ENCODE measurements at places on chromosomes 5 and 9.
A peak's percentile ranks its signal among the peaks of the same experiment; 100 is the strongest.

DNA sequence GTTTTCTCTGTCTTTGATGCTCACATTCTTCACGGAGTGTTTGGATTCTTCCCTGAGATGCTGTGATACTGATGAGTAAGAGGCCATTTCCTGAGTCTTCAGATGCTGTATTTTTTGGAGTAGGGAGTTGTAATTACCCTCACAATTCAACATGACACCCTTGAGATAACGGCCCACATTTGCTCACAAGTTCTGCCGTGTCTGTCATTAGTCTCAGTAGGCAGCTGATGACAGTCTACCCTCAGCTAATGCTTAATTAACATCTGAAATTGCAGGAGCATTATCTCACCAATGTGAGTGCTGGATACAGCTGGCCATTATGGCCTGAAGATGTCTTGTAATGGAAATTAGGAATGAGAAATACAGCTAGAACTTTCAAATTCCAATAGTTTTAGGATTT, 307.1 kb upstream of the ADCY2 start:
- ATAC-seq, result no peak

GRCh38 chr9:84121991-84122523, 141.5 kb downstream of the RMI1 start:
- ATAC-seq, result peak; percentile 68

DNA sequence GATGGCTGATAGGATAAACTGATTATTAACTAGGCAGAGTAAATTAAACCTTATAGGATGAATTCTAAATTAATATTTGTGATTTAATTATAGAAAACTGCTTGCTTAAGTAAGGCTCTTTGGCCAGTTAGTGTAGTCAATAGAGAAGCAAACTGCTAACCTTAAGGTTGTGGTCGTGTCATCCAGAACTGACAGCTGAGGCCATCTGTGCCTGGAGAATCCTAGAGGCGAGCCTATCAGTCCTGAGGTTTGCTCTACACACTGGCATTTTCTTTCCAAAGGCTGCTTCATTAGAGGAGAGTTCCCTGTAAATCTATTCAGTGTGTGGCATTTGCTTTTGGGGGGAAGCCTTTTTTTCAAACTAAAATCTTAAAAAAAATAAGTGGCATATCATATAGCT, 169.2 kb downstream of the MEF2C start:
- ATAC-seq, result no peak

- ATAC-seq, result peak; percentile 87
Observed at GRCh38 chr5:90802474-90803317, 244.1 kb downstream of the ADGRV1 start.

GRCh38 chr9:101650142-101650541, 55.4 kb upstream of the PPP3R2 start:
- no peak for ATAC-seq

DNA sequence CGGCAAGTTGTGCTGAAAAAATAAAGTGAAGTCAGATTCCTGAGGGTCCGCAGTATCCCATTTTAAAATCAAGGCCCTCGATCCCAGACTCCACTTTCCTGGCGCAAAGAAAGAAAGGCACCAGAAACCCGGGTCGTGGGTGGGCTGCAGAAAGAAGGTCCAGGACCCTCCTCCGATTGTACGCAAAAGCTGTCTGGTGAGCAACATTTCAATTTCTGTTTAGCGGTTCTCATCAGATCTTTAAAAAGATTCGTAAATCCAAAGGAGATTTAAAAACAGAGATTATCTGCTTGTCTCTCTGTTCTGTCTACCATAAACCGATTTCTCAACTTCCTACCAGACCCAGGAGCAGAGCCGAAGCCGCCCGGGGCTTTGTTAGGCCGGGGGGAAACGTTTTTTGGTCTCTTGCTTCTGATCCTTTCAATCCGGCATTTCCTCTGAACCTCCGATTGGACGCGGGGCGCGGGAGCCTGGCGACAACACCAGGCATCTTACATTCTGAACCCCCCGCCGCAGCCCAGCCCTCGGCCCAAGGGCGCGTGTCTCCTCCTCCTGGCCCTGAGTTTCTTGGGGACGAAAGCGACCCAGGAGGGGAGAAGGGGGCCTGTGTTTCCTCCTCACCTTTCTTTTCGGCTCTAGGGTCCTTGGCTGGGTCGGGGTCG, 746 bp downstream of the NKX2-5 start:
- no peak for ATAC-seq

GRCh38 chr9:38388283-38389223, 3.9 kb upstream of the ALDH1B1 start:
- ATAC-seq, result no peak

- no peak for ATAC-seq
Observed at GRCh38 chr9:95311961-95312360, 5.5 kb downstream of the FANCC start.

- ATAC-seq, result no peak
Observed at GRCh38 chr9:127572961-127573721, 38.9 kb upstream of the STXBP1 start.

GRCh38 chr9:130262061-130262745, 3.4 kb upstream of the HMCN2 start:
- no peak for ATAC-seq

- no peak for ATAC-seq
Observed at GRCh38 chr9:79969393-79970145, 397.8 kb downstream of the TLE4 start.

- no peak for ATAC-seq
Observed at GRCh38 chr9:119167267-119167666, 202.0 kb downstream of the BRINP1 start.

- ATAC-seq, result no peak
Observed at GRCh38 chr9:17847908-17848307, 269.0 kb downstream of the SH3GL2 start.

- ATAC-seq, result no peak
Observed at GRCh38 chr5:107885601-107886000, 214.9 kb upstream of the EFNA5 start.

DNA sequence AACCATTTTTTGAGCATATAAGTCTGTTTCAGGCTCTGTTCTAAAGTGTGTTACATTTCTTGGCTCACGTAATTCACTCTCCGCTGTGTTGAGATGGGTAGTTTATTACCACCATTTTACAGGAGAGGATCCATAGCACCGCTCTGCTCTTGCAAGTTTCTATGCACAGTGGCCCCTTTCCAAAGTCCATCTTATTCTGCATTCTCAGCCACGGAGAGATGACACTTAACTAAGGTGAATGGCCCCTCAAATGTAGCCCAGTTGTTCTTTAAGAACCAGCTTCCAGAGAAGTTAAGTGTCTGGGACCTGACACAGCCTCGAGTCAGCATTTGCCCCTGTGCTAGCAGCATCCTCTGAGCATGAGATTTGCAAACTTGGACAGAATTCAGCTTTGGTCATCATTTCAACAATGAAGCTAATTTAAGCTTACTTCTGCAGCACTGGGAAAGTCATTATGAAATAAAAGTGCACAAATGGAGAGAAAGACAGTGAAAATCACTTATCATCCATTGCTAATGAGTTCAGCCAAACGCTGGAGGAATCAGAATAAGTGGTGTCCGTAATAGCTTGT, 61.9 kb downstream of the FAM78A start:
- ATAC-seq, result peak; percentile 36
